ENCODE measurements at places on chromosomes 3 and 15.

DNA sequence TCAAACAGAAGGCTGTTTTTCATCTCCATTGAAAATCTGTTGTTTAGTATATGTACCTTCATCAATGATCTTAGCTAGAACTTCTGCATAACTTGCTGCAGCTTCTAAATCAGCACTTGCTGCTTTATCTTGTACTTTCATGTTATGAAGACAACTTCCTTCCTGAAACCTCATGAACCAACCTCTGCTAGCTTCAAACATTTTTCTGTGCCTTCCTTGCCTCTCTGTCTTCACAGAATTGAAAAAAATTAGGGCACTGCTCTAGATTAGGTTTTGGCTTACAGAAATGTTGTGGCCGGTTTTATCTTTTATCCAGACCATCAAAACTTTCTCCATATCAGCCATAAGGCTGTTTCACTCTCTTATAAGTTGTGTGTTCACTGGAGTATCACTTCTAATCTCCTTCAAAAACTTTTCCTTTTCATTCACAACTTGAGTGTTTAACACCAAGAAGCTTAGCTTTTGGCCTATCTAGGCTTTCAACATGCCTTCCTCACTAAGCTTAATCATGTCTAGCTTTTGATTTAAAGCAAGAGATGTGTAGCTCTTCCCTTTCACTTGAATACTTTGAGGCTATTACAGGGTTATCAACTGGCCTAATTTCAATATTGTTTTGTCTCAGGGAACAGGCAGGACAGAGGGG is 78.6 kb downstream of the IGSF11 start:
- no peak for DNase-seq

DNA sequence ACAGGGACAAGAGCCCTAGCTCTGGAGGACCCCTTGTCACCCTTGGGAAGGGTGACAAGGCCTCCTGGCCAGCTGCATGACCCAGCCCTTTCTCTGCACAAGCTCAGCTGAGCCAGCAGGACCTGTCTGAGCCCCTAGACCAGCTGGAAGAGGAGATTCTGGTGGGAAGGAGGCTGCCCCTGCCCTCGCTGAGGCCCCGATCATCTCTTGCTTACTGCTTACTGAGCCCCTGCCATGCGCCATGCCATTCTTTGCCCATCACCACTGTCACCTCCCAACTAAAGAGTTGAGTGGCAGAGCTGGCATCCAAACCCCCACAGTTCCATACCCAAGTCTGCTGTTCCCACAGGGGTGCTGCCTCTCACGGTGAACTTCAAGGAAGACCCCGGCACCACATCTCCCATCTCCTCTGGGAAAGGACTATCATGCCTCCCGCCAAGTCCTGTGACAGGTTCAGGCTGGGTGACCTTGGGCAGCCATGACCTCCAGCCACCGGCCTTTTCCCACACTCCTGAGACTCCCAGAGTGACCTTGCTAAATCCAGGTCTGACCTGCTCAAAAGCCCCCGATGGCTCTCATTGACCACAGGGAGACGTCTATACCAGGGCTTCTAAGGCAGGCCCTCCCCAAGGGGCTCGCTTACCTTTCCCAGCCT is 34.0 kb downstream of the ACSBG1 start:
- no peak for DNase-seq

DNA sequence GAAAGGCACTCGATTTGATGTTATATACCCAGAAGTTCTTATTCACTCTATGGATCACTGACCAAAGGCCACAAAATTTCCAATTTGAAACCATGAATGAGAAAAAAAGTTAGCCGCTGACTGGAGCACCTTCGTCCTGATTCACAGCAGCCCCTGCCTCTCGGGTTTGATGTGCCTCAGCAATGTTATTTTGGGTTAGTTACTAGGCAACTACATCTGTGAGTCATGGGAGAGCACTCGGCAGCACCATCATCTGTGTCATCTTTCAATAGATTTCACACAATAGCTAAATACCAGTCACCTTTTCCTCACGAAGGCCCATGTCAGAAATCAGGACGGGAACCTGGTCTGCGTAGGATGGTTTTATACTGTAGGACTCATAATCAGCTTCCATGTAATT is 269.2 kb downstream of the ZBBX start:
- DNase-seq: no peak

DNA sequence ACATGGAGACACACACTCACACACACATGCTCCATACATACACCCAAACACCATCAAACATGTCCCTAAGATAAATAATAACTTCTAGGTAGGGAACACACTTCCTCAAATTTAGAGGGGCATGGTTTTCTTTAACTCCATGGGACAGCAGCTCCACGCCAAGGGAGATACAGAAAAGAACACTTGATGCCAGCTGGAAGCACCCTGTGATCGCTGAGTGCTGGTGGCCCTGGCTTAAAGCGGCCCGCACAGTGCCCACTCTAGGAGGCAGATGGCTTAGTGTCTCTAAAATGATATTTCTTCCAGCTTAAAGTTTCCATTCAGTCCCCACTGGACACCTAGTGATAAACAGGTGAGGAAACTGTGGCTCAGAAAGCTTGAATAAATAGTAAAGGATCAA is 232.9 kb downstream of the UACA start:
- DNase-seq: no peak

DNA sequence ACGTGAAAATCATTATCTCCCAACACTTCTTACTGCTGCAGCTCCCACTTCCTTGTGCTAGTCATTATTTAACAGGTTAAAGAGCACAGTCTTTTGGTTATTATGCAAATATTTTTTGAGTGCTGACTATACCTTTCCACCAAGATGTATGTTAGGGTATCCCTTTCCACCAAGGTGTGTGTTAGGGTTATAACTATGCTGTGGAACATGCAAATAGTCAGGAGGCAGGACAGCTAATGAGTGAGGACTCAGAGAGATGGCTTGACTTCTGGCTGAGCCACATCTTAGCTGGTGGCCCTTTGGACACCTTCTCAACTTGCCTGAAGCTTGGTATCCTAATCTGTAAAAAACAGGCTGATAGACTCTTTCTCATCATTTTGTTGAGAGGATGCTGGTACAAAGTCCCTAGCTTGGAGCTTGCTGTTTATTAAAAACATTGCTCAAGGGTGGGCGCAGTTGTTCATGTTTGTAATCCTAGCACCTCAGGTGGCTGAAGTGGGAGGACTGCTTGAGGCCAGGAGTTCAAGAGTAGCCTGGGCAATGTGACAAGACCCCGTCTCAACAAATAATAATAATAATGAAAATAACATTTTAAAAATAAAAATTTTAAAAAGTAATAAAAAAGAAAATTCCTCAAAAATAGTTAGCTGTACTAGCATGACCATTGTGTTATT is 160.5 kb upstream of the ADAMTS9 start:
- no peak for DNase-seq

- DNase-seq: no peak
These were observed 84.9 kb upstream of the BCL6 start for GRCh38 chr3:187830181-187830580.
